ENCODE measurements at places on chromosomes 12 and 14.

DNA sequence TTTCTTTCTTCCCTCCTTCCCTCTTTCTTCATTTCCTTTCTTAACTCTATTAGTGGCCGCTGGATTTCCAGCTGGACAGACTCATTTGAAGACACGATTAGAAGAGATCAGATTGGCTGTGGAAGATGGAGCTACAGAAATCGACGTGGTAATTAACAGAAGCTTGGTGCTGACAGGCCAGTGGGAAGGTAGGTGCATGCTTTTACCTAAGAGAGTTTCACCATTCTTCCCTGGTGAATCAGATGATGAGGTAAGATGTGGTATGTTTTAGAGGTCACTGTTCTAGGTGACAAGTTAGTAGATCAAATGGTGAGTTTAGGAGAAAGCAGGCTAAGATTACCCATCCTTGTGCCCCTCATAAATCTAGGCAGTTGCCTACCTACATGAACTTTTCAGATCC is 51.6 kb downstream of the DERA start:
- peak; percentile 20 for DNase-seq

- DNase-seq, result no peak
Observed at GRCh38 chr12:121050725-121051124, 11.7 kb upstream of the OASL start.

DNA sequence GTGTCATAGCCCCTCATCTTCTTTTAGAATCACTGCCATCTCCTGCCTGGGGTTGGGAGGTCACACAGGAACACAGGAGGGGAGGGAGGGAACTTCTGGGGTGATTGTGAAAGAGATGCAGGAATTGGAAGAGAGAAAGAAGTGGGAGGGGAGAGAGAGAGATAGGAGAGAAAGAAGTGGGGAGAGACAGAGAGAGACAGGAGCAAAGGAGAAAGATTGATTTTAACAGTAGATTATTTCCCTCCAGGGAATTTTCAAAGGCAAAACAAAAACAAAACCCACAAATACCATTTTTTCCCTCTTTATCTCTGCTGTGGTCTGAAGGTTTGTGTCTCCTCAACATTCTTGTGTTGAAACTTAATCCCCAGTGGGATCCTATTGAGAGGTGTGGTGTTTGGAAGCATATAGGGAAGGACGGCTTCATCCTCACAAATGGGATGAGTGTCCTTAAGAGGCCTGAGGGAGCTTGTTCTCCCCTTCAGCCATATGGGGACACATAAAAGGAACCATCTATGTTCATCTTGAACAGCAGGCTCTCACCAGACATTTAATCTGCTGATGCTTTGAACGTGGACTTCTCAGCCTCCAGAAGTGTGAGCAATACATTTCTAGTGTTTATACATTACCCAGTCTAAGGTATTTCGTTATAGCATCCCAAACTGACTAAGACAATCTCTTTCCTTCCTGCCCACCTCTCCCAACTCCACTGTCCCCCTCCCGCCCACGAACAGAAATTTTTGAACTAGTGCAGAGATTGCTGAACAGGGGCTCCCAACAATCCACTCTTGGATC is 134.9 kb upstream of the MAX start:
- no peak for DNase-seq

- no peak for DNase-seq
Observed at GRCh38 chr12:118840399-118840798, 140.9 kb upstream of the SRRM4 start.

- DNase-seq, result no peak
Observed at GRCh38 chr12:14399871-14400270, 34.4 kb downstream of the ATF7IP start.

DNA sequence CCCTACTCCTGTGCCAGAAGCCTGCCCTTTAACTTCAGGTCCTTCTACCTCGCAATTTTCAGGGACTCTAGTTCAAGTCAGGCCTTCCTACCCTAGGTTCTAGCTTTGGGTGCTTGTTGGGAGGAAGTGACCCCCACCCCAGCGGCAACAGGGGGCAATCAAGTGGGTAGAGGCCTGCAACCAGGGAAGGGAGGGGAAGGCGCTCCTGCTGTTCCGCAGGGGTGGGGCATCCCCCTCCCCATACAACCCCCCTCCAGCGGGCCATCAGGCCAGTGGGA is 204 bp upstream of the PRPH start:
- DNase-seq, result no peak

DNA sequence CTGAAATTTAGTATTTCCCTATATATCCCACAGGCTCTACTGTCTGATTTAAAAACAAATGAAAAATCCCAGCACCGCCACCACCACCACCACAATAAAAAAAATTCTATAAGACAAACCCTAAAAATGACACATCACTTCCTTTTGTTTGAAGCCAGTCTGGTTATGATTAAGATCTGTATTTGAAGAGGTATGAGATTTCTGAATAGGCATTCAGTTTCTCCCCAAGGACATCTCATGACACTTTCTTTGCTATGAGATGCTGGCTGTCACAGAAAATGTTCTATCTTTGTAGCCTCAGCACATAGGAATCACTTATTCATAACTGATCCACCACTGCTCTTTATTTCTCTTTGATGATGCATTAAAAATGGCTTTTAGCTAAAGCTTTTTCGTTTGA is 1071.0 kb downstream of the SLC6A15 start:
- DNase-seq, result no peak

- no peak for DNase-seq
Observed at GRCh38 chr12:49330631-49331379, 6.2 kb downstream of the C1QL4 start.

GRCh38 chr14:94364037-94364436 is 24.4 kb downstream of the SERPINA1 start:
- no peak for DNase-seq

DNA sequence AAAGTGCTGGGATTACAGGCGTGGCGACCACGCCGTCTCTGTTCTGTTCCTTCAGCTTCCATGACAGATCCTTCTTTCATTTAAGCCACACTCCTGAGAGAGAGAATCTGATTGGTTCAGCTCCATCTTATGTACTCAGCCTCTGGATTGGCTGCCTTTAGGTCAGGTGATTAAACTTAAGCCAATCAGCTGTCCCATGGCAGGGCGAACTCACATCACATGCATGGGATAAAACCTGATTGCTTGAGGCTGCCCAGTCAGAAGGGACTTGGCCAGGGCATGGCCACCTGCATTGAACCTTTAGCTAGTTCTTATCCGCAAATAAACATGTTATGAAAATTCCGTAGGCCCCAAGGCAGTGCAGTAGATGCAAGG is 274.2 kb downstream of the SUDS3 start:
- no peak for DNase-seq

GRCh38 chr12:65878540-65878939 is 54.3 kb downstream of the HMGA2 start:
- peak; percentile 46 for DNase-seq

DNA sequence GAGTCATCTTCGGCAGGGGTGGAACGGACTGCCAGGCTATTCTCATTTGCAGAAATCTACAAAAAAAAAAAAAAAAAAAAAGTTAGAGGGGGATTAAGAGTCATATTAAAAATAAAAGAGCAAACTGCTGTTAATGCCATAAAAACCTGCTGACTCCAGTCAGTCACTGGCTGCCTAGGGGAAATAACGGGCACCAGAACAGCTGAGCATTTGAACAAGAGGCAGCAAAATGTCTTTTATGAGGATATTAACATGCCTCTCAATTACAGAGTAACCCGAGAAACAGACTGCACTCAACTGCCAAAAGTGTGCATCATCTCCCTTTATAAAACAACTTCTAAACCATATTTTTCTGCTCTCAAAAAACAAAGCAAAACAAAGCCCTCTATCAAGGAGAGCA is 28.7 kb upstream of the CERS5 start:
- no peak for DNase-seq

GRCh38 chr12:77847680-77848431 is 17.2 kb downstream of the NAV3 start:
- DNase-seq, result no peak

DNA sequence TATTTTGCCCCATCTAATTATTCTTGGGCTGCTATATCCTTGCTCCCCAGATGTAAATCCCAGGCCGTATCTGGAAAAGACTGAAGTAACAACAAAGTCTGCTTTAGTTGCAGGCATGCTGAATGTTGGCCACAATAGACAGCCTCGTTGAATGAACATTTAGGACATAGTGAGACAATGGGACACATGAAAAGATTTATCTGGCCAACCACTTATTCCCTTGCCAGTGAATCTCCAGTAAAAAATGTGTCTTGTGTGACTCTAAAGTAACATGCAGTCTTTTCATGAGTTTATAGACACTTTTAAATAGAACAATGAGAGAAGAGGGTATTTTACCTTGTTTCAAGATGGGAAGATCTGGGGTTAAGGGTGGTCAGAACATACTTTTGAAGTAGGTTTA is 60.2 kb upstream of the STXBP6 start:
- DNase-seq, result no peak

- DNase-seq, result no peak
Observed at GRCh38 chr14:28745176-28745575, 21.4 kb upstream of the FOXG1 start.

DNA sequence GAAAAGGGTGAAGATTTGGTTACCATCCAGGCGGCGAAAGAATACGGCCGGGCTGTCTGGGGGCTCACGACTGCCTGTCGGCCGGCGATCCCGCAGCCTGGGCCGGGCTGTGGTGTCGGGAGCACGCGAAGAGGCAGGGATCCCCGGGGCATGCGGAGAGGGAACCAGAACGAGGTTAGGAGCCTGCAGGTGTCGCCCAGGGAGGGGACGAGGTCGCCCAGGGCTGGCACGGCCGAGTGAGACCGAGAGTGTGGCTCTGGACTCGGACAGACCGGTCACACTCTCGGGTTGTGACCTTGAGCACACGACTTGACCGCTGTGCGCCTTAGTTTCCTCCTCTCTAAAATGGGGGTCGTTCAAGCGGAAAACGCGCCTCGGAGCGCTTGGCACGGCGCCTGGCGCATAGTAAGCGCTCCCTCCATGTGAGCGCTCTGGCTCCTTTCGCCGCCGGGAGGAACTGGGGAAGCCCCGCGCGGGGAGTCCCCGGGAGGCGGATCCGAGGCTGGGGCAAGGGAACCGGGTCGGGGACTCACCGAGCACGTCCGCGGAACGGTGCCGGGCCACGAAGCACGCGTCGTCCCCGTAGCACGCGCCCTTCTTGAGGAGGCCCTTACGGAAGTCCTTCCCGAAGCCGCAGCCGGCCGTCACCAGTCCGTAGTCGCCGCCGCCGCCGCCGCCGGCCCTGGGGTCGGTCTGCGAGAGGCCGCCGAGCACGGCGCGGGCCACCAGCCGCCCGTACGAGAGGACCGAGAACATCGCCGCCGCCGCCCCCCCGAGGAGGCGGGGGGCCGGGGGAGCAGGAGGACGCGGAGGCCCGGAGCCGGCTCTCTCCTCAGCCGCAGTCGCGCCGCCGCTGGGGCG is 612 bp downstream of the PPTC7 start:
- DNase-seq, result peak; percentile 57

- DNase-seq, result peak; percentile 65
Observed at GRCh38 chr12:2783936-2784600, 10.7 kb upstream of the FKBP4 start.

DNA sequence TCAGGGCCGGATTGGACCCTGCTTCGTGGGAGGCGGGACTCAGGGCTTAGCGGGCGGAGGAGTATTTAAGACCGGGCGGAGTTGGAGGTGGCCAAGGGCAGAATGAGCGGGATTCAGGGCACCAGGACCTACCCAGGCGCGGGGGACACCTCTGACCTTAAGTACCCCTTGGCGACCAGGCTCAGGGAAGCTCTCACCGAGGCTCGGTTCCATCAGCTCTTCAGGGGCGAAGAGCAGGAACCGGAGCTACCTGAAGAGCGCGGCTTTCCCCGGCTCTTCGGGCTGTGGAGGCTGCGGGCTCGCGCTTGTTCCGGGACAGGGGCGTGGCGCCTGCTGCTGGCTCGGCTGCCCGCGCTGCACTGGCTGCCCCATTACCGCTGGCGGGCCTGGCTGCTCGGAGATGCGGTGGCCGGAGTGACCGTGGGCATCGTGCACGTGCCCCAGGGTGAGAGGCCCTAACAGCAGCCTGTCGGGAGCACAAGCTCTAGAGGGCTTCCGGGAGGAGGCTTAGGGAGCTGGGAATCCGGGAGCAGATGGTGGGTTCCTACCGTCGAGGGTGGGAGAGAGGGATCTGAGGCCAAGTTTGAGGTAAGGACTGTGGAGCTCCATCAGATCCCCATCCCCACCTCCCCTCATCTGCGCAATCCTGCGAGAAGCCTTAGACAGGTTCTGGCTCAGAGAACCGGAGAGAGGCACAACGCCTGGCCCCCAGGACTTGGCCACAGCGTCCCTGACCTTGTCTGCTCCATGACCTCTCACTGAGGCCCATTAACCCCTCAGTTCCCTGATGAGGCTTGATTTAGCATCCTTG is 8.4 kb downstream of the ARHGEF25 start:
- peak; percentile 52 for DNase-seq

- no peak for DNase-seq
Observed at GRCh38 chr14:105445290-105445689, 25.7 kb downstream of the MTA1 start.

GRCh38 chr12:121534495-121535148 is 46.2 kb downstream of the KDM2B start:
- no peak for DNase-seq

GRCh38 chr12:88339254-88339949 is 197.3 kb downstream of the TMTC3 start:
- DNase-seq, result no peak

- no peak for DNase-seq
Observed at GRCh38 chr12:120039711-120040110, 50.7 kb downstream of the BICDL1 start.

- DNase-seq, result no peak
Observed at GRCh38 chr14:95305145-95305544, 14.6 kb downstream of the CLMN start.

DNA sequence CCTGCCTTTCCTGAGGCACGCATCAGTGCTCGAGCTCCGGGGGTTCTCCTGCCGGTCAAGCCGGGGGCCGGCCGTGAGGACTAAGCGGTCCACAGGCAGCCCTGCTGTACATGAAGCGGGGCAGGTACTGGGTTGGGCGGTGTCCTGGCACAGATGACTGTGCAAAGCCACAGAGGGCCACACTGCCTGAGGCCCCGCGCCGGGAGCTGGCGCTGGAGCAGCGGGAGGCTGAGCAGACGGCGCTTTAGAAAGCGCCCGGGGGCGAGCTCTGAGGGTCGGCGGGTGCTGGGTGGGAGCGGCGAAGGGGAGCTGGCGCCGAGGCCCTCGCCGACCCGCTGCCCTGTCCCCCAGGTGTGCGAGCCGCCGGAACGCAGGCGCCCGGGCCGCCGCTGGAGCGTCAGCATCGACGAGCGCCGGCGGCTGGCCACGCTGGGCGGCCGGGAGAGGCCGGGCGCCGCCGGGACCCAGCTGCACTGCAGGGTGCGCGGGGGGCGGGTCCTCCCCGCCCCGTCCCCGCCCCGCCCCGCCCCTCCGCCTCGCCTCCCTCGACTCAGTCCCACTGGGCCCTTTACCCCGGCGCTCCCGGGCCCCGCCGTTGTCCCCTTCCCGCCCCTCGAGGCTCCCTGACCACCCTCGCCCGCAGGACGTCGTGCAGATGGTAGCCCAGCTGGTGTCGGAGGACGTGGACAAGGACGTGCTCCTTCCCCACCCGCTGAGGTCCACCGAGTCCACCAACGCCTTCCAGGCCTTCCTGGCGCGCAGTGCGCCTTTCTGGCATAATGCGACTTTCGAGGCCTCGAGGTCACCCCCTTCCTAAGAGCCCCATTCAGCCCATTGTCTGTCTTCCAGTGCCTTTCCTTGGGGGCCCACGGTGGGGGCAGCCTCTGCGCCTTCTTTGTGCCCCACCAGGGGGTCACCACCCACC is 8.3 kb upstream of the MTA1 start:
- peak; percentile 60 for DNase-seq

All from Calu3 (cell line).